GDM1 (cell line): ENCODE measurements at places on chromosomes 1 and 21.

- no peak for DNase-seq
Observed at GRCh38 chr21:43806017-43806710, 16.8 kb downstream of the RRP1 start.

DNA sequence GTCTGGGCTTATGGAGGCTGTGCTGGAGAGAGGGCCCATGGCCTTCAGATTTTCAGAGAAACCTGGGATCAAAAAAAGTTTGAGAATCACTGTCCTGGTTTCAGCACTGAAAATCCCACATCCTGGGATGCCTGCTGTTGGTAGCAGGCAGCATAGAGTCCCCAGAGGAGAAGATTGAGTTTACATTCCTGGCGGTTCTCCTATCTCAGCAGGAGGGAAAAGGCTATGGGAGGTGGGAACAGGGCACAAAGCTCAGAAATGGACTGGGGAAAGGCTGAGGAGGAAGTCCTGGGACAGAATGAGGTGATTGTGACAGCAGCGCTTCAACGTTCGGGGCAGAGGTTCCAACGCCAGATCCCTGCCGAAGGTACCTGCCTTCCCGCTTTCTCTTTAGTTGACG is 103.4 kb downstream of the ETS2 start:
- DNase-seq = no peak

DNA sequence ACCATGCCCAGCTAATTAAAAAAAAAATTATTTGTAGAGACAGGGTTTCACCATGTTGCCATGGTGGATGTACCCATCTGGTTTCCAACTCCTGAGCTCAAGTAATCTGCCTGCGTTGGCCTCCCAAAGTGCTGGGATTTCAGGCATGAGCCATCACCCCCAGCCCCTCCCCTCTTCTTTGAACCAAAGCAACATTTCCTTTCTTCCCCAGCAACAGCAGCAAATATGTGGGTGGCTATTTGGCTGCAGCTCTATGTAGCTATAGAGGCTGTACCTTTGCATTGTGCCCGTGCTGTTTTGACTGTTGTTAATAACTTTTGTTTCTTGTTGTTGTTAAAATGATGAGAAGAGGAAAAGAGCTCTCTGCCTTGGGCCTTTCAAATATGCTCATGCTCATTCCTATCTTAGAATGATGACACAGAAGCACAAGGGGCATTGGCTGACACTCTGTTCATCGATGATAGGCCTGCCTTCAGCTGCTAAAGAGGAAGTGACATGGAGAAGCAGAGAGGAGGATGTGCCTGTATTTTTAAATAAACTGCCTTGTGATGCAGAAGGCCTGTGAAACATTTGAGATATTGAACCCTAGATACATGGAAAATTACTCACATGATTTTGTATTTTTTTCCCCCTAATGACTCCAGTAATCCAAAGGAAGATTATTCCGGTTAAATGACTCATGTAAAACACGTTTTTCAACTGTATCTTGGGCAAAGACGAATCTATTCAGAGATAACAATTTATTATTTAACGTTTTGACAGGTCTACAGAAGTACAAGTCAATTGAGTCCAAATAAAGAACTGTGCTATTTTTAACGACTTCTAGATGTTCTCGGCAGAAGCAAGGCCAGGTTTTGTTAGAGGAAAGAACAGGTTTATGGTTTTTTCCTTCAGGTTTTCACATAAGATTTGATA is 20.5 kb upstream of the XPR1 start:
- DNase-seq = peak; percentile 77

DNA sequence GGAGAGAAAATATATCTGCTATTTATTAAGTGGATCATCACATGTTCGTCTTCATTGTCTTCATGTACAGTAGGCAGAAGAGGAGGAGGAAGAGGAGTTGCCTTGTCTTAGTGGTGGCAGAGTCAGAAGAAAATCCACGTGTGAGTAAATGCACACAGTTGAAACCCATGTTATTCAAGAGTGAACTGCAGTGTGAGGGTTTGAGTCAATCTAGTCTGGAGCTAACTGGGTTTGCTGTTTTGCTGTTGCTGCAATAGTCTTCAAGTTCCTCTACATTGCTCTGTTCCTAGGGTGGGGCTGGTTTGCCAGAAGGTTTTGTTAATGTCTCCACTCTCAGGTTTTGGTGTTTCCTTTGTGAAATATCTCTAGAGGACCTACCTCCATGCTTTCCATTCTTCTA is 3.1 kb upstream of the CD1A start:
- DNase-seq = no peak

GRCh38 chr1:39907528-39908453 is 6.1 kb upstream of the MYCL start:
- DNase-seq = no peak

DNA sequence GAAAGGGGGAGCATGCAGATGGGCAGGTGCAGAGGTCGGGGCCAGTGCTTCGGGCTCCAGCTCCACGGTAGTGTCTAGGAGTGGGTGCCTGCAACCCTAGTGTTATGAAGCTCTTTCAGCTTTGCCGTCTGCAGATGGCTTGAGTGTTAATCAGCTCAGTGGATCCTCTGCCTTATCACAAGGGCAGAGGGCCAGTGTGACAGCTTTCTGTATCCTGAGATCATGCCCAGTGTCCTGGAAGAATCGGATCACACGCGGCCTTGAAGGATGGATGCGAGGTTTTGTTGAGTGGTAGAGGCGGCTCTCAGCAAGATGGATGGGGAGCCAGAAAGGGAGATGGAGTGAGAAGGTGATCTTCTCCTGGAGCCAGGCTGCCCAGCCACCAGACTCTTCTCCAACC is 25.5 kb upstream of the C1orf146 start:
- no peak for DNase-seq

- no peak for DNase-seq
Observed at GRCh38 chr1:201763455-201764140, 65.4 kb upstream of the IPO9 start.

DNA sequence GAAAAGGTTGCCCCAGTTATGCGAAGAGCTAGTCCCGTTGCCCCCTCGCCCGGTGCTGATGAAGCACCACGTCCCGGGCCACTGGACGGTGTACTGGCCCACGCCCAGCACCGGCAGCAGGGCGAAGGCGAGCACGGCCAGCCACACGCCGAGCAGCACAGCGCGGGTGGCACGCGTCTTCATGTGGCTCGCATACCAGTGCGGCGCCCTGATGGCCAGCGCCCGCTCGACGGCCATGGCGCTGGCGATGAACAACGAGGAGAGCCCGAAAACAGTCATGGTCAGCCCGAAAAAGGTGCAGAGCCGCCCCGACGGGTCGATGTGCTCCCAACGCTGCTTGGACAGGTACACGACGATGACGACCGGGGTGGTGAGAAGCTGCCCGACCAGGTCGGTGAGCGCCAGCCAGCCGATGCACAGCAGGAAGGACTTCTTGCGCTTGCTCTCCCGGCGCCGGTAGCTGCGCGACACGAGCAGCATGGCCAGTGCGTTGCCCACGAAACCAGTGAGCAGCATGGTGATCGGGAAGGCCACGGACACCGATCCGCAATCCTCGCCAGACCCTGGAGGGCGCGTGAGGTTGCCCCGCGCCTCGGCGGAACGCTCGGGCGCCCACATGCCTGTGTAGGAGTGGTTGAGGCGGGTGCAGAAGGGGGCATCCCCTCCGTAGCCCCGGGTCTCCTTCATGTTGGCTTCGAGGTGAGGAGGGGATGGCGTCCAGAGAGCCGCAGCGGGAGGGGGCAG is 553 bp downstream of the PTGER3 start:
- DNase-seq = no peak

GRCh38 chr21:44878053-44878982 is 4.8 kb upstream of the PTTG1IP start:
- DNase-seq = peak; percentile 40

DNA sequence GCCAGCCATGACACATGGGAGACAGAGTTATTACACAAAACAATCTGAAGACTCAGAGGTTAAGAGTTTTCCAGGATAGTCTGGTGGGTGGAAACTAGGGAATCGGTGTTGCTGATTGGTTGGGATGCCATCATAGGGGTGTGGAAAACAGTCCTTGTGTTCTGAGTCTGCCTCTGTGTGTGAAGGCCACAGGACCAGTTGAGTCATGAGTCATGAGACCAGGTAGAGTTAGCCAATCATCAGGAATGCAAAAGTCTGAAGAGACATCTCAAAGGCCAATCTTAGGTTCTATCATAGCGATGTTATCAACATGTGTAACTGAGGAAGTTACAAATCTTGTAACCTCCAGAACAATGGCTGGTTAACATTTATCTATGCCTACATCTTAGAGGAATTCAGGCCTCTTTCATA is 49.7 kb upstream of the NEK7 start:
- no peak for DNase-seq

DNA sequence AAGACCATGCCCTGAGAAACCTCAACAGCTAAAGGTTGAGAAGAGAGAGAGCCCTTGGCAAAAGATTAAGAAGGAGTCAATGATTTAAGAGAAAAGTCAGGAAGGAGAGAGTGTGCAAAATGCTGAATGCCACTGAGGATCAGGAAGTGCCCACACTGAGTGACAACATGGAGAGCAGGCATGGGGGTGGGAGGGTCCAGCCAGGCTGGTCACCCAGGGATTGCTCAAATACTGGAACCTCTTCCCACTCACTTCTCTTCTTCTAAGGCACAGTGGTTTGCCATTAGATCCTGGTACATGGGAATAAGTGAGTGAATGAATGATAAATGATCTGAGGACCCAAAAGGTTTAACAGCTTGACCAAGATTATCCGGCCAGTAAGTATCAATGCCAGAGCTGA is 11.1 kb downstream of the PRR9 start:
- DNase-seq = no peak

- DNase-seq = no peak
Observed at GRCh38 chr1:46183926-46184557, 7.8 kb upstream of the P3R3URF start.

- no peak for DNase-seq
Observed at GRCh38 chr1:93707956-93708355, 26.3 kb upstream of the BCAR3 start.

- DNase-seq = no peak
Observed at GRCh38 chr1:41582851-41583657, 98.6 kb upstream of the EDN2 start.

GRCh38 chr1:24888971-24889676 is 41.0 kb downstream of the RUNX3 start:
- no peak for DNase-seq

DNA sequence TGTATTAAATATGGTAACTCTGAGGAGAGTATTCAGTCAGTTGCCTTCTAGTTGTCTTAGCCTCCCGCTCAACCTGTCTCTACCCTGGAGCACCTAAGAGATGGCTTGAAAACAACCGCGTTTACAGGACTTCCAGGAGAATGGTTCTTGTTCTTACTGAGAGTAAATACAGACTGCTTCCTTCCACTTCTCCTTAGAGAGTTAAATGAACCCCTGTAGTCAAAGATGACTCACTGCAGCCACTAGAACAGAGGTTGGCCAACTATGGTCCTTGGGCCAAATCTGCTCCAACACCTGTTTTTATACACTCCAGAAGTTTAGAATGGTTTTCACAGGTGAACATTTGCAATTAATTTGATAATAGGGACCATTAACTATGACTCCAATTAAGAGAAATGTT is 60.1 kb upstream of the ASB17 start:
- no peak for DNase-seq

DNA sequence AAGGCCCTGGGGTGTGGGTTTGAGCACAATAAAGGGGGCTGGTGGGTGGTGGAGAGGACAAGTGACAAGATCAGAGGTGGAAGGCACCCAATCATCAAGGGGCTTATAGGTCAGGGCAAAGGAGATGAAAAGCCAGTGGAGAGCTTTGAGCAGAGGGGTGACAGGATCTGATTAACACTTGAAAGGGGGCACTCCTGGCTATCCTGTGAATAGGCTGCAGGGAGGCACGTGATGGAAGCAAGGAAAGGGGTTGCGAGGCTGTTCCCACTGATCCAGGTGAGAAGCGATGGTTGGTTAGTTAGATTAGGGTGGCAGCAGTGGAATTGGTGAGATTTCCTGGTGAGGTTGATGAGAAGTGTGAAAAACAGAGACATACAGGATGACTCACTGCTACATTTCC is 80.6 kb downstream of the WLS start:
- no peak for DNase-seq

DNA sequence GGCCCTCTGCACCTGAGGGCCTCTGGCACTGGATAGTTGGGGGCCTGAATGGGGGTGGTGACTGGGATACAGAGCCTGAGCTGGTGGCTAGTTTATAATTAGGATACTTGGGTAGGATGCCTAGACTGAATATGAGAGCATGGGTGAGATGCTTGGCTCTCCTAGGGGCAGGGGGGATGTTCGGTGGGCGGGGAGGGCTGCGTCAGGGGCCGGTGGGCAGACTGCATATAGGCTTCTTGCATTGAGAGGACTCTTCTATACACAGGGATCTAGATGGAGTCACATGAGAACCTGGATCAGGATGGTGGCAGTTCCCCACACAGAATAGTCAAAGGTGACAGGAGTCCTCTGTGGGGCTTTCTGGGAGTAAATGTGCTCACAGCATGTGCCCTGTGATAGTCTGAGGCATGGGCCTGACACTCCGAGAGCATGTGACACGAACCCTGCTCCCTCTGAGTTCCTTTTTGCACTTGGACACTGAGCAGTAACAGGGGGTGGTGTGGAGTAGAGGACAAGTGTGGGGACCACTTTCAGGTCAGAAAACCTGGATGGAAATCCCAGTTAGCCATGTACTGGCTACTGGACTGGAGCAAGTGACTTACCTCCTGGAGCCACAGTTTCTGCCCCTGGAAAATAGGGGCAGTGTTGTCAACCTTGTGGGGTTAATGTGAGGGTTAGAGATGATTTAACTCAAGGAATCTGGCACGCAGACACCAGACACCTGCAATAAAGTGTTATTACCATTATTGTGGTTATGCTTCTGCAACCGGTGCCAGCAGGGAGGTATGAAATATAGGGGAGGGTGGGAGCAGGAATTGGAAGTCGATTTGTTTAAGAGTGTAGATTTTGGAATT is 2.2 kb downstream of the MAP7D1 start:
- no peak for DNase-seq

GRCh38 chr21:33976082-33977016 is 60.7 kb upstream of the ATP5PO start:
- peak; percentile 80 for DNase-seq

DNA sequence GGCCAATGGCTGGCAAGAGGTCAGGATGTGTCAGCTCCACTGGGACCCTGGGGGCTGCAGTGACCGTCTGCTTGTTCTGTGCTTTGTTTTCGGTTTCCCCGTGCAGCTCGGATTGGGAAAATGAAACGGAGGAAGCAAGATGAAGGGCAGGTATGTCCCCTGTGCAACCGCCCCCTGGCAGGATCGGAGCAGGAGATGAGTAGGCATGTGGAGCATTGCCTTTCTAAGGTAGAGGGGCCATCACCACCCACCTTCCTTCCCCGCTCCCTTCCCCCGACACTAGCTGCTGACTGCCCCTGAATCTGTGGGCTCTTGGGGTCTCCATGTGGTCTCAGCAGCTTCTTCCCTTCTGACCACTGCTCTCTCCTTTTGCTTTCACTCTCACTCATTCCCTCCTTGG is 38.8 kb downstream of the TMEM53 start:
- no peak for DNase-seq

GRCh38 chr1:220045356-220046051 is 801 bp downstream of the EPRS1 start:
- no peak for DNase-seq

- DNase-seq = no peak
Observed at GRCh38 chr1:164054331-164054730, 504.7 kb upstream of the PBX1 start.

DNA sequence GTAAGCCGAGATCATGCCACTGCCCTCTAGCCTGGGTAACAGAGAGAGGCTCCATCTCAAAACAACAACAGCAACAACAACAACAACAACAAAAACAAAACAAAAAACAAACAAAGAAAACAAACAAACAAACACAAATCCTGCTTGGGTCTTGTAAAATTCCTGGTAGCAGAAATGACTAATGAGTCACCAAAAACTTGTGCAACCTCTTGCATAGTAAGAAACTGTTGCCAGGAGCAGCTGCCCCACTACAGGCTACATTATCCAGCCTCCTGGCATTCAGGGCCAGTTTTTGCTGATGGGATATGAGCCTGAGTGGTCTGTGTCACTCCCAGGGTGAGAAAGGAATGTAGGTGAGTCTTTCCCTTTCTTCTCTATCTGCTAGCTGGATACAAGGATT is 245.4 kb downstream of the TNR start:
- no peak for DNase-seq
